Renal pelvis (tissue), 12 donors: ENCODE measurements at places on chromosomes 2 and 18. TPM values are rescaled to one million over a fixed set of nuclear protein-coding genes. Genes with fewer than 3 reads are reported as not detected.

DNA sequence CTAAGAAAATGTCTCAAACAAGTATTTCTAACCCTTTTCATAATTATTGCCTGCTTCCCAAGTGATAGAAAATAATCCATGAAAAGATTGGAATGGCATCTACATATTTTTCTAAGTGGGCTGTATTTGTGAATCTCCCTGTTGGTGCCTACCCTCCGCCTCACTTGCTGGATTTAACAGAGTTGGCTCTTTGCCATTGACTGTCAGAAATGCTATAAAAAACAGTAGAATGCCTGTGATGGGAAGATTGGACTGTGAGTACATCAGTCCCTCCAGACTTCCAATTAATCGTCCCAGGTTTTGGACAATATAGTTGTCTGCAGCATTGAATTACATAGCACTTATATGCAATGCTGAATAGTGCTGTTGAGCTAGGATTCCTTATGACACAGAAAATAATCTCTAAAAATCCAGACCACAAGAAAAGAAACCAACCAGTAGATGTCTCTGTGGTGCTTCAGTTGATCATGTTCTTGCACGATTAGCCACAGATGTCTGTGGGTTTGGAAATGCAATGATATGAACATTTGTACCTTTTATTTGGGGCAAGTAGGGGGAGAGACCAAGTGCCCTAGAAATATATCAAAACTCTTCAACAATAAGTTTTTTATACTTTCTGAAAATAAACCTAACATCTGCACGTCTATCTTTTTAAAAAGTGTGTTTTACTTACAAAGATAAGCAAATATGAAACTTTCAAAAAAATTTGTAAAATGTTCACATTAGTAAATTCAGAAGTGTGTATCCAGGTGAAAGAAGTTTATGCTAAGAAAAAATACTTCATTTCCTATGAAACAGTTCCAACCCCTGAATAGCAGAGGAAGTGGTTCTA, 88.5 kb downstream of the DYNAP start:
- peak; percentile 68 for DNase-seq

GRCh38 chr18:45222180-45222579, 393.1 kb upstream of the SLC14A2 start:
- peak; percentile 31 for DNase-seq

DNA sequence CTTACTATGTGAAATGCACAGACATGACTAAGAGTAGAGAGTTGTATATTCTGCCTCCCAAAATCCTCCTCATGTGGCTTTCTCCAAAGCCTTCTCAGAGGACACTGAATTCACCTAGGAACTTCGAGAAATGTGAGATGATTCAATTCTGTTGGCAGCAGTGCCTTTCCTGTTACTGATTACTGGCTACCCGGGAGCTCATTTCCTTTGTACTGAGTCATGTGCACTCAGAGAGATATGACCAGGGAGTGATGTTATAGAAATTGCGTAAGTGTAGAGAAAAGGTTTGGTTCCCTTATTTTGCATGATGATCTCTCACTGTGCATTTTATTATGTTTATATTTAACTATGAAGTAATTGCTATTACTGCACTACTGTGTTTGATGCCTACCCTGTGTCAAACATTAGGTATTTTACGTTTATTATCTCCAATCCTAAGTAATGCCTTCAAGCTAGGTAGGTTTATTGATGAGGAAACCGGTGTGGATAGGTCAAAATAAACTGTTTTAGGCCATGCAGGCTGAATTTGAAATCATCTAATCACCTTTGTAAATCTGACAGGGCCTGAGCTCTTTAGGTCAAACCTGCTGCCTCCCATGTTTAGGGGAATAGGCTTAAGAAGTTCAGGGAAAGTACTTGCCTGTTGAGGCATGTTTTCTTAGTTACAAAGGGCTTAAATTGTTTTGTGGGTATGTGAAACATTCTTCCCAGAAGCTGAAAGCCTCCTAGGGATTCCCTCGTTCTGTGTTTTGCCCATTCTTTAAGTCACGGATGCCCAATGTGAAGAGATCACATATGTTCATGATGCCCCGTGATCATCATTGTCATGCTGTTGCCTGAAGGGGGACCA, 86.8 kb downstream of the FMNL2 start:
- DNase-seq, result no peak

DNA sequence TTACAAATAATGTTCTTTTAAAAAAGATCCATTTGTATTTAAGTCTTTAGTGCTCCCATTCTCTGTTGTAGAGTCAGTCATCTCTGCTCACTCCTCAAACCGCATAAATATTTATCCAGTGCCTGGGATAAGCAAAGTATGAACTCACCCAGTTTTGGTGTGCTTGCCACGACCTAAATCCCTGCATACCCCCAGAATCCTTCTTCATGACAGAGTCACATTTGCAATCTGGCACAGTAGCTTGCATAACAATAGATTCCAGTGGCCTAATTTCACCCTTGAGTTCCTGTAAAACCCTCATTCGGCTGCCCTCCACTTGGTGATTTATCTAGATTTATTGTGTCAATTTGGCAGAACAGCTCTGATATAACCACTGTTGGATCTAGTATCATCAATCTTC, 92.9 kb downstream of the DTNA start:
- no peak for DNase-seq

- no peak for DNase-seq
Measured at GRCh38 chr2:101577173-101577572, 102.3 kb upstream of the RFX8 start.

Gene ABCG8
- polyA plus RNA-seq, result 1.1 TPM

Gene REG3G
- polyA plus RNA-seq, result 0.14 TPM

Gene RBM44
- 0.53 TPM for polyA plus RNA-seq

Gene MALT1
- polyA plus RNA-seq, result 34.2 TPM

Gene LBX2
- polyA plus RNA-seq, result 3.1 TPM

DNA sequence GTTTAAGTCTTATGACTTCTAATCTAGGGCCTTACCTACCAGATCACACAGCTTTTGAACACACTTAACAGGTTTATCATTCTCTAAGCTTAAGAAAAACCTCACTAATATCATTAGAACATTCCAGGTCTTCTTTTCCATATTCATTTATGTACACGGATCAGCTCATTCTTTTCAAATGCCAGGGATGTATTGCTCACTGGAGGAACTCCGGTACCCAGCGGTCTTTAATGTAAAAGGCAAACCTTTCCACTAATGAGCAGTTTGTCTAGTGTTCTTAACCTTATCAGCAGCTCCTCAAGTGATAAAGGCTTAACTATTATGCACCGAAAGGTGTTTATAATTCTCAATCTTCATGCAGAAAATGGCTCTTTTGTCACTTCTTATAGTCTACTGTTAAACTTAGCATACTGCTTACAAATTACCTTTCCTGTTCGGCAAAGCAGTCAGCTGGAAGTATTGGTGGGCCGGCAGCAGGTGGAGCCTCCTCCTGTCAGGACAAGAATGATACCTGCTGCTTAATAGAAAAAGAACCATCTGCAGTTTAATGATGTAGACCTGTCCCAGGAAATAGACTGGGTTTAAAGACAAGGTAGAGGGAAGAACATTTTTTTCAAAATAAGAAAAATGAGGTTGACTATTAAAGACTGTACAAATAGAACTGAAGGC, 142.7 kb downstream of the FIGN start:
- DNase-seq, result no peak

DNA sequence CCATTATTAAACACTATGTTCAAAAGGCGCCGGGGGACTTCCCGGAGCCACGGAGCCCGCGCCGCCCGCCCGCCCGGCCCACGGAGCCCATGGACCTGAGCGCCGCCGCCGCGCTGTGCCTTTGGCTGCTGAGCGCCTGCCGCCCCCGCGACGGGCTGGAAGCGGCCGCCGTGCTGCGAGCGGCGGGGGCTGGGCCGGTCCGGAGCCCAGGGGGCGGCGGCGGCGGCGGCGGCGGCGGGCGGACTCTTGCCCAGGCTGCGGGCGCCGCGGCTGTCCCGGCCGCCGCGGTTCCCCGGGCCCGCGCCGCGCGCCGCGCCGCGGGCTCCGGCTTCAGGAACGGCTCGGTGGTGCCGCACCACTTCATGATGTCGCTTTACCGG, 197 bp downstream of the GDF7 start:
- no peak for DNase-seq

Gene HOXD13
- 0.08 TPM for polyA plus RNA-seq

DNA sequence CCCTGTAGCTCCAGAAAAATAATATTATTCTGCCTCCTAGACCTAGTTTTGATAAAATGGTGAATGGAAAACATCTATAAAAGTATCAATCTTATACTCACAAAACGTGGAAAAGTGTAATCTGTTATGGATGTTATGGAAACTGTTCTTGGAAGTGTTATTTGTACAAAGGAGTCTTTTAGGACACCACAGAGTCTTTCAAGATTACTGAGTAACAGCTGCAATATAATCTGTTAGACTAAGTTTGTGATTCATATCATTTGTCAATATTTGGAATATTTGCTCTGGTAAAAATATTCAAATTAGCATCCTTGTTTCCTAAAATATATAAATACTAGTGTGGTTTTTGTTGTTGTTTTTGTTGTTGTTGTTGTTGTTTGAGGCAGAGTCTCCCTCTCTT, 87.9 kb downstream of the RAD51AP2 start:
- DNase-seq, result no peak

- no peak for DNase-seq
Measured at GRCh38 chr2:109265369-109265768, 136.4 kb downstream of the SH3RF3 start.

DNA sequence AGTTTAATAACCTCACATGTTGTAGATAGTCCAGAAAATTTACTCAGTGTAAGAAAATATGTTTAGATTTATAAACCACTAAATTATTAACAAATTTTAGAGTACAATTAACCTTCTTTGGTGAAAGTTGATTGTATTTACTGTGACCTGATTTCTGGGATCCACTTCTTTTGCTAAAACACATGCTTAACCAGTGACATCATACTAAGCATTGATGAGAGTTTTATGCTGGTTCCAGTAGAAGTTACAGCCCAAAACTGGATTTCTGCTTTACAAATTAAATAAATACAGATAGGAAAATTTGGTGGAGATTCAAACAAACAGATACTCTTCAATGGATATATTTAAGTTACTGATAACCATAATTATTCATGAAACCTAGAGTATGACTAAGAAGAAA, 40.9 kb downstream of the RBBP8 start:
- DNase-seq, result no peak

Gene KLHL14
- polyA plus RNA-seq, result 30.4 TPM

DNA sequence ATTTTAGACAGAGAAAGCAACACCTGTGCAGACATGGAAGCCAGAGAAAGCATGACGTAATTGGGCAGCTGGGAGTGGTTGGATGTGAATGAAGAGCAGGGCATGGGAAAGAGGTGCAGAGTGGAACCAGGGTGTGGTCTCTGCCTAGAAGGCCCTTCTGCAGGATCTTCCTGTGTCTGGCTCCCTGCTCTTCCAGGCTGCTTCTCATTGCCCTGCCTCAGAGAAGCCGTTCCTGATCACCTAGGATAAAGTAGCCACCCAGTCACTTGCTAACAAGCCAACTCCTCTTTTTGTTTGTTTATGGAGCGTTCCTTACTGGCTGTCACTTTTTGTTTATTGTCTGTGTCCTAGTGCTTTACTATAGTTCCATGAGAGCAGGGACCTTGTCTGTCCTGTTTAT, 28.5 kb downstream of the GALNT1 start:
- no peak for DNase-seq

GRCh38 chr2:135175177-135175576, 123.1 kb downstream of the RAB3GAP1 start:
- DNase-seq, result no peak

- DNase-seq, result no peak
Measured at GRCh38 chr2:120225549-120226065, 2.4 kb upstream of the TMEM185B start.

- peak; percentile 80 for DNase-seq
Measured at GRCh38 chr18:10131460-10132395, 217.9 kb downstream of the VAPA start.

GRCh38 chr18:23902396-23902795, 112.2 kb upstream of the TTC39C start:
- no peak for DNase-seq

Gene UGT1A10
- polyA plus RNA-seq, result not detected

Gene SLC14A1
- polyA plus RNA-seq, result 1.8 TPM

DNA sequence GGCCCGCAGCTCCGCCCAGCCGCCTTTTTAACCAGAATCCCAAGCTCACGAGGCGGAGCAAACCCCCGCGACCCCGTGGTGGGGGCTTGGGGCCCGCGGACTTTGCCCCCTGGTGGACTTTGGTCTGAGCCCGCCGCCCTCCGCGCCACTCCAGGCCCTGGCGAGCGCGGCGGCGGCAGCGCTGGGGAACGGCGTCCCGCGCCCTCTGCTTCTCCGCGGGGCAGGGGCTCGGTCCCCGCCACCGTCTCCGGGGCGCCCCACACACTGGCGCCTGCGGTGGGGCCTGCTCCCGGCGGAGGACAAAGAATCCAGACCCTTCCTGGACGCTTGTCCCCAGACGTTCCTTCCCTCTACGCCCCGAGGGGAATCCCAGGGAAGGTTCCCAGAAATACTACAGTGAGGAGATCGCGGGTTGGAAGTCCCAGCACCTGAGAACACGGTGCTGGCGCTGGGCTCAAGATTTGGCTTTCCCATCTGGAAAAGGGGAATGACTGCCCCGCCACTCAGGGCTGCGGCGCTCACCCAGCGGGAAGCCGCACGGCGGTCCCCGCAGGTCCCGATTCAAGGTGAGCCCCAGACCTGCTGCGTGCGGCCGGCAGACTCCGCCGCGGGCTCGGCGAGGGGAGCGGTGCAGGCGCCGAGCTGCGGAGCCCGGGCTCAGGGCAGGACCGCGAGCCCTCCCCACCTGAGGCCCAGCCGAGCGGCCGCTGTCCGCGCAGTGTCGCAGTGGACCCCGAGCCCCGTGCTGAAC, at the start of gene HAAO:
Gene HAAO (minus strand): TSS at position 1 of the 751 bp plus-strand sequence. CDS start 47 bp downstream, outside the sequence.
- peak; percentile 37 for DNase-seq

GRCh38 chr2:152037743-152038435, 61.0 kb downstream of the CACNB4 start:
- DNase-seq, result no peak

DNA sequence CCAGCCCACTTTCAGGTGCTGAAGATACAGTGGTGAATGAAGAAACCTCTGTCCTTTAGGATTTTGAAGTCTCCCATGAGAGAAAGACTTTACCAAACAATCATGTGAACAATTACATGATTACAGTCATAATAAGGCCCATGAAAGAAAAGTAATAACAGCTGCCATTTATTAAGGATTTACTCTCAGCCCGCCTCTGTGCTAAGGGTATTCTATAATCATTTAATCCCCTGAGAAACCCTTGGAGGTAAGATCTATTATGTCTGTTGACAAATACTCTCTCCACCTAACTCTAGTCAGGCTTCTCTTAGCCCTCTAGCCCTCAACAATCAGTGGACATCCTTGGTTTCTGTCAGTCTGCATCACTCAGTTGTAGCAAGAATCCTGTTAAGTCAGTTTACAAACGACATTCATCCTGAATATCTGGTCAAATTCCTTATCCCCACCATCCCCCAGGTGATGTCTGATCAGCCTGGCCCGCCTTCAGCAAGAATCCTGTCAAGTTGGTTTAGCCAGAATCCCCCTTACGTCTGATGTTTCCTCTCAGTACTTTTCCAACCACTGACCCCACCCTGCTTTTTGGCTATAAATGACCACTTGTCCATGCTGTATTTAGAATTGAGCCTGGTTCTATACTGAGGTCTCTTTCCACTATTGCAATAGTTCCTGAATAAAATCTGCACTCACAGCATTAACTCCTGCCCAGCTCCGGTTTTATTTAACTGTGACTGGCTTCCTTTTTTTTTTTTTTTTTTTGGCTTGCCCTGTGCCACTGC, 12.2 kb upstream of the SOCS6 start:
- no peak for DNase-seq

Gene TANK
- polyA plus RNA-seq, result 58.2 TPM
